Right lobe of liver (tissue), 6 donors: ENCODE measurements at places on chromosomes 6 and 20. TPM values are rescaled to one million over a fixed set of nuclear protein-coding genes. Genes with fewer than 3 reads are reported as not detected.

The GGT7 gene
- 13.3 TPM for total RNA-seq

DNA sequence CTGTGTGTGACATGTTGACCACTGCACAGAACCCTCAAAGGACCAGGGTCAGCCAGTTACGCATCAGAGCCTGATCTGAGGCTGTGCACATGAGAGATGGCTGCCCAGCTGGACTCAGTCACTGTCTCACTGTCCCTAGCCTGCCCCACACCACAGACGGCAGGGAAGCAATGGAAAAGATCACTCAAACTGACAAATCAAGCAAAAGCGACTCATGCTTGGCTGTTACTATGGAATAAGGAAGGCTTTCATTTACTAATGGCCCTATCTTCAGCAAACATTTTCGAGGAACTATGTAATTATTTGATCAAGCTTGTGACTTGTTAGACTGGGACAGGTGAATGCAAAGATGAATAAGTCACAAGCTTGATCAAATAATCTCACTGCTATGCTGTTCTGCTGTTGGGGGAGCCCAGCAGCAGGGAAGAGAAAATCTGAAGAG is 137.0 kb downstream of the SLC23A2 start:
- H3K27ac ChIP-seq = no peak overlapping the region
- H3K4me3 ChIP-seq = no peak overlapping the region
- H3K36me3 ChIP-seq = peaks cover 17% of the 10 kb centered on the region
- H3K27me3 ChIP-seq = no peaks in the 10 kb centered on the region
- no peaks in the 10 kb centered on the region for H3K4me1 ChIP-seq
- DNase-seq = no peak

The OR5V1 gene
- total RNA-seq = not detected

The CDSN gene
- not detected for total RNA-seq

The SLA2 gene
- 0.18 TPM for total RNA-seq

The ZNF133 gene
- total RNA-seq = 4.2 TPM

DNA sequence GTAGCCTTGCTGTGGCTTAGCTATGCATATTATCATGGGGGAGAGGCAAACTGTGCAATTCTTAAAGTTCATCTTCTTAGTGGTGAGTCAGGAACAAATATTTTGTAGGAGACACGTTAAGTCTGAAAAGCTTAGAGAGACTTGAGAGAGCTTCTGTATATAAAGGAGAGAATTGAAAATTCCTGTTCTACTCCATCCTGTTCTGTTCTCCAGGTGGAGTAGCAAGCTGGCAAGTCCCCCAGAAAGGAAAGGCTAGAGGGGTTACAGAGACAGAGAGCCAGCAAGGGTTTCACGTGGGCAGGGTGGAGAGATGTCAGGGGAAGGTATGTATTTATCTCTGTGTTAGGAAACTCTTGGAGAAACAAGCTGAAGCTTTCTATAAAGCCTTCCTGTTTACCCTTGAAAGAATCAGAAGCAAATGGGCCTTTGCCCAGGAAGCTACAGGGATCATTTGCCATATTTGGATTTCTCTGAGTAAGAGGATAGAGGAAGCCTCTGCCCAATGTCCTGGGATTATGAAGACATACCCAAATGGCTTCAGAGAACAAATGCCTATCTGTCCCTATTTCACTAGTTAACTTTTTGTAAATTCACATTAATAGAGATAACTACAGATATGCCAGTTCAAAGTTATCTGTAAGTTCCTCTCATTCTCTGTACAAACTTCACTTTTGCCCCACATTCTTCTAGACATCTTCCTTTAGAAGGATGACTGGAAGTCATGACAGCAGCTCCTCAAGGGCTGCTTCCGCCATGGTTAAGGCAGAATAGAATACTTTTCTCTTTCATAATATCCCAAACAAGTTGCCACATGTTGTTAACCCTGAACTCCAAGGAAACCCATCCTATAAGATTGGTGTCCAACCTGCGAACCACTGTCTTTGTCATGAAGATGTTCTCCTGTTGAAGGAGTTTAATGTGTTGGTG is 126.7 kb upstream of the NEDD9 start:
- H3K4me3 ChIP-seq = no peak overlapping the region
- no peak for DNase-seq
- H3K27me3 ChIP-seq = no peaks in the 10 kb centered on the region
- peaks cover under 1% of the 10 kb centered on the region for H3K4me1 ChIP-seq

DNA sequence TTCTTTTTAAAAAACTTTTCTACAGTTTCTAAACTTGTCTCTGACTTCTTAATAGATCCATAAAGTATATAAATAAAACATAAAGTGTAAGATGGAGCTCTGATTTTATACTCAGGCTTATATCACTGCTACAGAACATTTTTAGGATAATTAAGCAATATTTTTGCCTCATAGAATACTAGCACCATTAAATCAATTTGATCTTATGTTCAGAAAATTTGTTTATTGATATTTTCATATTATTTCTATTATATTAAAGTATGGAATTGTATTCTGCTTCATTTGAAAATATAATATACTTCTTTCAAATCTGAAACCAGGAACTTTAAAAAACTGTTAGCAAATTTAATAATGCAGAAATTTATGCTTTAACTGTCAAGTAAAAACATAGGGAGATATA is 106.5 kb downstream of the MAN1A1 start:
- H3K27me3 ChIP-seq = no peaks in the 10 kb centered on the region
- H3K36me3 ChIP-seq = no peaks in the 10 kb centered on the region
- H3K27ac ChIP-seq = no peak overlapping the region
- no peak for DNase-seq
- H3K4me3 ChIP-seq = no peak overlapping the region

The MUCL3 gene
- total RNA-seq = not detected

DNA sequence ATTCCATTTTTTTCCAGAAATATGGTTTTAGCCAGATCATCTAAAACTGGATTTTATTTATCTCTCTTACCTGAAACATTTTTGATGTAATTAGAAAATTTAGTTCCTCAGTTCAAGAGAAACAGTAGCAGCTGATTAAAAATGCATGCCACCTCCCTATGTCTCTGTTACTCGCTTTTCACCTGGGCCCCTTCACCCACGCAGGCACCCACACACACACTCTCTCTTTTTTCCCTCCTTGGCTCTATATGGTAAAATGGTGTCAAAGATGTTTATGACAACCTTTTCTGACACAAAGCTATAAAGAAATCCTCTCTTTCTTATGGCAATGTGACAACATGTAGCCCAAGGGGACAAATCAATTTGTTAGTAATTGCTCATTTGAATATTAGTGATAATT is 5.8 kb upstream of the SGK1 start:
- no peaks in the 10 kb centered on the region for H3K36me3 ChIP-seq
- no peaks in the 10 kb centered on the region for H3K27me3 ChIP-seq
- no peaks in the 10 kb centered on the region for H3K4me1 ChIP-seq
